Amniotic stem cell (primary cell): ENCODE measurements at places on chromosomes 11 and 22.

GRCh38 chr11:69209421-69210309 lies 53.9 kb downstream of the SMIM38 start:
- DNase-seq = no peak

DNA sequence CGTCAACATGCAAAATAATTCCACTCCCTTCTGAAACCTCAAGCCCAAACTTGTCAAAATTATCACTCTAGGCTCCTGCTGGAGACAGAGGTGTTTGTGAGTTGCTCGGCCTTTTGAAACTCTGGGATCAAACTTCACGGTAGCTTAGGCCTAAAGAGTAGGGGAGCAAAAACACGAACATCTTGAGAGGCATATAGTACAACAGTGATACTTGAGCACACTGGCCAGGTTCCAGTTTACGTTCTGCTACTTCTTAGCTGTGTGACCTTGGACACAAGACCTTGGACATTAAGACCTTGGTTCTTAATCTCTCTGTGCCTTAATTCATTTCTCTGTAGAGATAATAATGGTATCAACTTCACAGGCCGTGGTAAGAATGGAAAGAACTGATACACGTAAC lies 123.5 kb upstream of the LMO1 start:
- DNase-seq = no peak

- DNase-seq = no peak
Observed at GRCh38 chr11:79128291-79128690, 312.5 kb downstream of the TENM4 start.

DNA sequence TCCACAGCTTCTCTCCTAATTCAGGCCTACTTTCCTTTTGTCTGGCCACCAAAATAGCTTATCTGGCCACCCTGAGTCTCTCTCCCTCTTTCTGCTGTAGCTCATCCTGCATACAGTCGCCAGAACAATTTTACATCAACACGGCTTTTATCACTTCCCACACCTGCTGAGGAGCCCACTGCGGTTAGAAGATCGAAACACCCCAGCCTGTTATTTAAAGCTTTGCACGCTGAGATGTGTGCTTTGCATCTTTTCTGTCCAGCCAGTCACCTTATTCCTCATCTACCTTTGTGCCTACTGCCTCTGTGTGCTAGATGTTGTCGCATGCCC lies 96.0 kb downstream of the COMMD9 start:
- no peak for DNase-seq

- no peak for DNase-seq
Observed at GRCh38 chr22:23071230-23072076, 1.1 kb downstream of the GNAZ start.

DNA sequence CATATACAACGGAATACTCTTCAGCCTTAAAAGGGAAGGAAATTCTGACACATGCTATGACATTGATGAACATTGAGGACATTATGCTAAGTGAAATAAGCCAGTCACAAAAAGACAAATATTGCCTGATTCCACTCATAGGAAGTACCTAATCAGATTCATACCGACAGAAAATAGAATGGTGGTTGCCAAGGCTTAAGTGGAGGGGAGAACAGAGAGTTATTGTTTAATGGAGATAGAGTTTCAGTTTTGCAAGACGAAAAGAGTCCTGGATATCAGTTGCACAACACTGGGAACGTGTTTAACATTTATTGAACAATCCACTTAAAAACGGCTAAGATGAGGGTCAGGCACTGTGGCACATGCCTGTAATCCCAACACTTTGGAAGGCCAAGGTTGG lies 45.6 kb upstream of the HIPK3 start:
- no peak for DNase-seq

GRCh38 chr11:35099278-35100012 lies 39.5 kb upstream of the CD44 start:
- peak; percentile 32 for DNase-seq

GRCh38 chr22:37502342-37503182 lies 16.4 kb upstream of the MFNG start:
- DNase-seq = no peak

DNA sequence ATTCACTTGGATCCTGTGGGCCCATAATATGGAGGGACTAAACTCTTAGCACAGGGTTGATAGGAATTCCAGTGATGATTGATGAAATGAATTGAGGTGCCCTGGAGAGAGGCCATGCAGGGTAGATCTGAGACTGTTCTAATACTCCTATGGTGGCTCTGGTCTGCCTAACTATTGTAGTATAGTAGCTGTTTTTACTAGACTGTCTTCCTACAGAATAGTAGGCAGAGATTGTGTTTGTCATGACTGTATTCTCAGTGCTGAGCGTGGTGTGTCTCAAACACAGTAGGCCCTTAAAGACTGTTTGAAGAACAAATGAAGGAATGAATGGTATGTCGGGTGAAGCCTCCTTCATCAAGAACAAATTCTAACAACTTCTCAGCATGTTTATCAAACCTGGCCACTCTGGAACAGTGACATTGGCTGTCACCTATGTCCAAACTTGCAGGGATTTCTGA lies 107.0 kb upstream of the SESN3 start:
- DNase-seq = no peak

- DNase-seq = no peak
Observed at GRCh38 chr11:15775797-15776196, 580.5 kb downstream of the SOX6 start.

DNA sequence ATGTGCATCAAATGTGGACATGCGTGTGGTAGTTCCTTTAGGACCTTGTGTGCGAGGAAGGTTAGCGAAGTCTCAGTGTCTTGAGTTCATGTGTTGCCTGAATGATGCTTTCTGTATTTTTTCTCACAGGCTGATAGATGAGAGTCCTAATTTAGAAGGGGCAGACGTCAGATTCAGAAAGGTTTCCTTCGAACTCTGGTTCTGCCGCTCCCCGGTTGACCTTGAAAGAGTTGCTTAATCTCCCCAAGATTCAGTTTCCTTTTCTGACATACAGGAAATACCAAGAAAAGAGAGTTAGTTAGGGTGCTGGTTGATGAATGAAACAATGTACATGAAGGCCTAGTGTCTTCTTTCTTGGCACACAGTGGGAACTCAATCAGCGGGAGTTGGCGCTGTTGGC lies 35.9 kb upstream of the TTC12 start:
- no peak for DNase-seq

DNA sequence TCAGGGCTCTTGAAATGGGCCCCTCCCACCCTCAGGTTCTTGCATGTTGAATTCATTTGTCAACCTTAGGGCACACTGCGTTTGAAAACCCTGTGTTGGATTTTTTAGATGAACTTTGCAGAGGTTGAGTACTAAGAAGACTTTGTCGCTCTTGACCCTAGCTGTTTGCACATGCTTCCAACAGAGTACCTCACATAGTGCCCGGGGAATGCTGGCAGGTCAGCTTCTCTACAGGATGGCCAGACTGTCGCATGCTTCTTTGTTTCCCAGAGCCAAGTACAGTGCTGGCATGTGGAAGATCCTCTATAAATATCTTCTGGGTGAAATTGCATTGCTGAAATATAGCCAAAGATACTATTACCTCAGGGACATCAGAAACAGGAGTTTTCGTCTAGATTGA lies 59.9 kb downstream of the FAT3 start:
- DNase-seq = no peak

DNA sequence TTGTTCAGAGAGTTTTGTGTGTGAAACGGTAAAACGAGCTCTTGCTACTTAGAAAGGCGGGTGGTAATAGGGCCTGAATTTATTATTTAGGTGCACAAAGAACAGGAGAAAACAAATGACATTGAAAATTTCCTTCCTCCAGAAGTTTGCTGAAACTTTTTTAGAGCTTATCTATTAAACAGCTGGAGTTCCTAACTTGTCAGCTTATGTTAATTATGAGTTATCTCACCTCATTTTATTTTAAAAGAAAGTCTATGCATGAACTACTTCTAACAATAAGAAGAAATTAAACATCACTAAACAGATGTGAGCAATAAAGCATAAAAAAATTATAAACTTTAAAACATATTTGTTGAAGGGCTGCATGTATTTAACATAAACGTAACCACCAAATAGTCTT lies 373.9 kb upstream of the ANO3 start:
- DNase-seq = no peak

DNA sequence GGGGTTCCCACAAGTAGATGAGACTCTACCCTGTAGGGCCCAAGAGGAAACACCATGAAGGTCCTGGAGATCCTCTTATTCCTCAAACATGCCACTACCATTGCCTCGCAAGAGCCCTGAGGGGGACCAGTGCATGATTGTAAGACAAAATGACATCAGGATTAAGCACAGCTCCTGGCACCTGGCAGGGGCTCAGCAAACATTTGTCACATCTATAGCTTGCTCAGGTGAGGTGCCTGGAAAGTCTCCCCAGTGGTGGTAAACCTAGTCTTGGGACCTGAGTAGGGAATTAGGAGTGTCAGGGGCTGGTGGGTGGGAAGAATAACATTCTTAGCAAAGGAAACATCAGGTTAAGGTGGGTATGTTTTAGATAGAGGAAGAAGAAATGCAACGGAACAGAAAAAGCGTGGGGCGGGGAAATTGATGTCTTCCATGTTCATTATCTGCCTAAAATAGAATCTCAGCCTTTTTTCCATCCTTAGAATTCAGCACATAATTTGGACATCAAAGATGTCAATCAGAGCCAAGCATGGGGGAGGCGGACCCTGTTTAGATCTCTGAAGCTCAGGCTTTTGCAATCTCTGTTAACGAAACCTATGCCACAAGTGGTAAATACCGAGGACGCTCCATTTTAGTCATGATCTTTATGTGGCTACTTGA lies 924 bp downstream of the YPEL1 start:
- DNase-seq = no peak

DNA sequence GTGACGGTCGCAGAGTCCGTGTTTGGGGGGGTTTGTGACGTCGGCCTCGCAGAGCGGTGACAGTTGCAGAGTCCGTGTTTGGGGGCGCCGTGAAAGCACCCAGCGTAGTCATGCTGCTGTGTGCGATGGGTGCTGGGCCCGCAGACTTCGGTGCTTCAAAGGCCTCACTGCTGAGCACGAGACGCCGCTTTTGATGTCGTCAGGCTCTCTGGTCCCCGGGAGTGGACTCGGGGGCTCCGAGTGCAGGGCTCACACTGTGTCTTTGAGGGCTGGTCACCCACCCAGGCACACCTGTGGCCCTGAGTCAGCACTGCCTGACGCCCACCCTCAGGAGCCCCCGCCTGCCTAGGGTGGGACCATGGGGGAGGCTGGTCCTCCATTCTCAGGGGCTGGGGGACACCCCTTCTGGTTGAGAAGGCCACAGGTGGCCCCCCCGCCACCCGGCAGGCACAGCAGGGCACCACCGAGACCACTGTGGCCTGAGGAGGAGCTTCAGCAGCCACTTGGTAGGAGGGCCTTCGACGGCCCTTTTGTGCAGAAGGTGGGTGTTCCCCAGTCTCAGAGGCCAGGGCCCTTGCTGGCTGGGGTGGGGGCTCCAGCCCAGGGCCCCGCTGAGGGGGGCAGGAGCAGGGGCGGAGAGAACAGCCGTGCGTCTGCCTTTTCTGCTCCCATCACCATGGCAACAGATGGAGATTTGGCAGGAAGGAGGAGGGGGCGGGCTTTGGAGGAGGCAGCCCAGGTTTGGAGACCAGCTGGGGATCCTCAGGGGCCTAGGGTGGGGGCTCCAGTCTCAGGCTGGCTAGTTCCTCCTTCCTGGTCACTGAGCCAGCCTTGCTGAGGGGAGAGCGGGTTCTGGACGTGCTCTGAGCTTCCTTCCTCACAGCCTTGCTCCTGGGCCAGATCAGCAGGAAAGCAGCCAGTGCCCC lies 20.9 kb downstream of the BRSK2 start:
- DNase-seq = no peak

DNA sequence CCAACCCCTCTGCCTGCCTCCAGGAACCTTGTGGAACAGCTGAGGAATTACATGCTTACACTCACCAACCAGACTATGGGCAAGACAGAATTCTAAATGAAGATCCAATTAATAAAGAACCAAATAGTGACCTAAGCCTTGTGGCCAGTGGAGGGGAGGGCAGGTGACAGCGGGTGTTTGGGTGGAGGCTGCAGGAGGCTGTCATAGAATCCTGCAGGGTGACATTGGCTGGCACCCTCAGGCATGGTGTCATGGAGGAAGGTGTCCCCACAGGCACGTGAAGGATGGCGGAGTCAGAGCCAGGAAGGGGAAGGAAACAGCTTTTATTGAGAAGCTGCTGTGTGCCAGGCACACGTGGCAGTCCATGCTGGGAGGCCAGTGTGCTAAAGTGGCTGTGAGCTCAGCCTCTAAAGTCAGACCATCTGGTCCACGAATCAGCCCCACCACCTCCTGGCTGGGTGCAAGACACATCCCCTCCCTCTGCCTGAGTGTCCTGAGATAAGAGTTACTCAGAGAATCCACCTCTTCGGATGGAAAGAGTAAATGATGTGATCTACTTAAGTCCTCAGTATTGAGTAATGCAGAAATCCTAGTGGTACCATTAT lies 8.7 kb downstream of the MYO18B start:
- DNase-seq = no peak

DNA sequence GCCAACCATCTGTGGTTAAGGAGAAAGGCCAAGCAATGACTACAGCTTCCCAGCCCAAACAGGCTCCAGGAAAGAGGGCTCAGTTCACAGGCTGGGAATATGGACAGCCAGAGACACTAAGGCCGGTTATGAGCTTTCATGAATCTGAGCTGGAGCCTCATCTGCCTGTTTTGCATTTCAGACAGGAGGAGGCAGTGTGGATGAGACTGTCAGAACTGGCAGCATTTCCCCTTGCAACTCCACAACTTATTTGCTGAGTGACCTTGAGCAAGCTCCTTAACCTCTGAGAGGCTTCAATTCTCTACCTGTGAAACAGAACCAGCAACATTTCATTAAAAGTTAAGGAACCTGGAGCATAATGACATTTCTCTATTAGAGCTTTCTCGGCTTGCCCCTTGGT lies 264.0 kb downstream of the ETS1 start:
- no peak for DNase-seq

GRCh38 chr22:19878461-19879245 lies 24.0 kb upstream of the GNB1L start:
- no peak for DNase-seq

- no peak for DNase-seq
Observed at GRCh38 chr11:73403541-73403940, 27.3 kb downstream of the RELT start.

DNA sequence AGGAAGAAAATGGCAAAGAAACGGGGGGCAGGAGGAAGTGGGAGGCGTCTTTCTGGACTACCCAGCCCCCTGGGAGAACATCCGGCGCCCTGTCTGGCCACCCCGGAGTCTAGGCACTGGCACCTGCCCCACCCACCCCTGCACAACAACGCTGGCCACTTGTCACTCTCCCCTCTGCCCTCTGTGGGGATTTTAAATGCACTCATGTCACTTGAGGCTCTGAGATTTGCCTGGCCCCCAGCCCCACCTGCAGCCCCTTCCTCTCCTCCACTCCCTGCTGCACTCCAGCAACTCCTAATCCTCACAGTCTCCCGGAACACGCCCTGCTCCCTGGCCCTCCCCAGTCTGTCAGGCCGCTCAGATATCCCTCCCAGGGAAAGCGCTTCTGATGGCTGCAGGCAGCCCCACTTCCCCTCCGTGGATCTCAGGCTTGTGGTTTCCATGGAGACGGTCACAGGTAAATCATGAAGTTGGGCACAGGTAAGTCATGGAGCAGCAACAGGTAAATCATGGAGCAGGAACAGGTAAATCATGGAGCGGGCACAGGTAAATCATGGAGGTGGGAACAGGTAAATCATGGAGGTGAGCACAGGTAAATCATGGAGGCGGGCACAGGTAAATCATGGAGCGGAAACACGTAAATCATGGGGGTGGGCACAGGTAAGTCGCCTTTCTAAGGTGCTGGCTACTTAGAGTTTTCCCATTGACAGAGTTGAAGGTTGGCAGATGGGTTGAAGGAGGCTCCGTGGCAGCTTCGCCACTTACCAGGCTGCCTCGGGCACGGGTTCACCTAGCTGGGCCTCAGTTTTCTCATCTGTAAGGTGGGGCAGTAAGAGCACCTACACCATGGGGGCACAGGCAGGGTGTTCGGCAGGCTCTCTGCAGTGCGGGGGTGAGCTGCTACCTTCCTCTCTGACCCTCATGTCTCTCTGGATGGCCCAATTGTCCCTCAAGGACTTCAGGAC lies 79.0 kb upstream of the SHISAL1 start:
- no peak for DNase-seq
